ENCODE measurements at places on chromosomes 6 and 20.

DNA sequence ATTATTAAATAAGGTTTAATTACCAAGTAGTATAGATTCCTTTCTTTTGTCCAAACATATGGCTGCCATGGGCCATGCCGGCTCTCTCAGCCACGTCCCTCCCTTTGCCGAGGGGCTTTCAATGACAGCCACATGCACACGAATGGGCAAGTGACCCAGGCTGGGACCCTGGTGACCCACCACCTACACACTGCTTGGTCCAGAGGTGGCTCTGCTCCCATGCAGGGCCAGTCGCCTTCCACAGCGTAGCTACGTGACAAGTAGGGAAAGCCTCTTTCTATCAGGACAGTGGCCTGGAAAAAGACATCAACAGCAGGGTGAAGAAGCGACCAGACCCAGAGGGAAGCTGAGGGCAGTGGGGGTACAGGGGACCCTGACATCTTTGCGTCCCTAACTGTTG lies 152.8 kb upstream of the CST7 start:
- H3K4me3 ChIP-seq, result no peak overlapping the region
- no peak for DNase-seq
- no peak overlapping the region for H3K27ac ChIP-seq
- H3K4me1 ChIP-seq, result no peaks in the 10 kb centered on the region
- no peaks in the 10 kb centered on the region for H3K36me3 ChIP-seq

GRCh38 chr6:16399158-16399557 lies 160.8 kb downstream of the GMPR start:
- H3K4me3 ChIP-seq, result no peak overlapping the region
- DNase-seq, result no peak
- H3K4me1 ChIP-seq, result no peaks in the 10 kb centered on the region

DNA sequence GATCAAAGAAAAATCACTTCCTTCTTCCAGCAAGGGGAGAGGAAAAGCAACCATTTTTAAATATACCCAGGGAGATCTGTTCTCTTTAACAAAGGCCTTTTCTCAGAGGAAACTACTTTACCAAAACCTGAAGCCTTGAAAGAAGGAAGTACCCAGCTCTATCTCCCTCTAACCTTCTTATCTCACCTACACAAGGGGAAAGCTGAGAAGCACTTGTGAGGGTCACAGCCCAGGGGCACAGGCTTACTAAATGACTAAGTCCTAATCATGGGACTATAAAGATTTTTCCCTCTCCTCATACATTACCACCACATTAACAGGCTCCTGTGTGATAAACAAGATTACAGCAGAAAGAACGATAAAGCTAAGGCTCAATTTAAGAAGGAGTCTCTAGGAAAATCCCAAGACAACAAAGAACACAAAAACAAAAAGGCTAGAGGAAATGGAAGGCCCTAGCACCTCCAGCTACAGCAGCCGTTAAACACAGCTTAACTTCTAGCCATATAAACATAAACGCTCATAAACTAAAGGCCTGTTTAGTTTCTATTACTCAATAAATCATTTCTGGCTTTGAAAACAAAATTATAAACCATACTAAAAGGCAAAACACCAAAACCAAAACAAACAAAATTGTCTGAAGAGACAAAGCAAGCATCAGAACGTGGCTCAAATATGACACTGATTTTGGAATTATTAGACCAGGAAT lies 284.9 kb upstream of the ECI2 start:
- no peak for DNase-seq
- H3K27me3 ChIP-seq, result no peaks in the 10 kb centered on the region
- H3K36me3 ChIP-seq, result peaks cover 18% of the 10 kb centered on the region
- no peaks in the 10 kb centered on the region for H3K4me1 ChIP-seq
- no peak overlapping the region for H3K27ac ChIP-seq
- no peak overlapping the region for H3K4me3 ChIP-seq

DNA sequence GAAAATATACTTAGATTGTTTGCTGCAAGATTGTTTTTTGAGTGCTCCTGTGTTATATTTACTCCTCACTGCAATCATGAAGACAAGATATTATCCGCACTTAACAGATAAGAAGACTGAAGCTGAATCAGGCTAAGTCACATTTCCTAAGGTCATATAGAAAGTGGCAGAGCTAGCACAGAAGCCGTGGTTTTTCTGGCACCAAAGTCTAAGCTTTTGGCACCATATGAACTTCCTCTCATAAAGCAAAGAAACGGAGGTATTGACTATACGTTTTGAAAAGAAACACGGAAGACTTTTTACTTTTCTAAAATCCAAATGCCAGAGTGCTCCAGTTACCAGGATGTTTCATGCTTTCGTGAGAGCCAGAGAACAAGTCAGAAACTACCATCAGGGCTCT lies 9.3 kb upstream of the DTD1 start:
- H3K4me3 ChIP-seq, result no peak overlapping the region
- no peak for DNase-seq
- no peaks in the 10 kb centered on the region for H3K36me3 ChIP-seq
- no peaks in the 10 kb centered on the region for H3K4me1 ChIP-seq
- H3K27me3 ChIP-seq, result no peaks in the 10 kb centered on the region

DNA sequence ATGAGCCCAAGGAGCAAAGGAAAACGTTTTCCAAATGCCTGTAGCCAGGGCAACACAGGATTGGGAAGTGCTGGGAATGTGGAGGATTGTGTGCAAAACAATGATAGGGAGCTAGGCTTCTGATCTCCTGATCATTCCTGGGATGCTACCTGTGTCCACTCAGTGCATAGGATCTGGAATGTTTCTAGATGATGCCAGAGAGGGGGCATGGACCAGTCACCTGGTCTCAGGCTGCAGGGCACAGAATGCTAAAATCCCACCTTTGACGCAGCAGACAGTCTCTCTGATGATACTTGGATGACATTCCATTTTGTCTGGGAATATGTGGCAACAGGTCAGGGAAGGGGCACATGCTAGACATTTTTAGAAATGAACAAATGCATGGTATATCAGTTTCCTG lies 128.9 kb downstream of the CLIC5 start:
- H3K4me3 ChIP-seq, result no peak overlapping the region
- H3K27ac ChIP-seq, result no peak overlapping the region
- peaks cover 8% of the 10 kb centered on the region for H3K4me1 ChIP-seq
- DNase-seq, result no peak
- H3K36me3 ChIP-seq, result no peaks in the 10 kb centered on the region
- no peaks in the 10 kb centered on the region for H3K27me3 ChIP-seq

- no peaks in the 10 kb centered on the region for H3K36me3 ChIP-seq
- DNase-seq, result peak; percentile 31
- peaks cover 35% of the 10 kb centered on the region for H3K4me1 ChIP-seq
- peaks cover 31% of the 10 kb centered on the region for H3K27me3 ChIP-seq
- no peak overlapping the region for H3K27ac ChIP-seq
- peak overlapping the region; percentile 85 for H3K4me3 ChIP-seq
Measured at GRCh38 chr6:166169549-166170421, 2.1 kb upstream of the TBXT start.

DNA sequence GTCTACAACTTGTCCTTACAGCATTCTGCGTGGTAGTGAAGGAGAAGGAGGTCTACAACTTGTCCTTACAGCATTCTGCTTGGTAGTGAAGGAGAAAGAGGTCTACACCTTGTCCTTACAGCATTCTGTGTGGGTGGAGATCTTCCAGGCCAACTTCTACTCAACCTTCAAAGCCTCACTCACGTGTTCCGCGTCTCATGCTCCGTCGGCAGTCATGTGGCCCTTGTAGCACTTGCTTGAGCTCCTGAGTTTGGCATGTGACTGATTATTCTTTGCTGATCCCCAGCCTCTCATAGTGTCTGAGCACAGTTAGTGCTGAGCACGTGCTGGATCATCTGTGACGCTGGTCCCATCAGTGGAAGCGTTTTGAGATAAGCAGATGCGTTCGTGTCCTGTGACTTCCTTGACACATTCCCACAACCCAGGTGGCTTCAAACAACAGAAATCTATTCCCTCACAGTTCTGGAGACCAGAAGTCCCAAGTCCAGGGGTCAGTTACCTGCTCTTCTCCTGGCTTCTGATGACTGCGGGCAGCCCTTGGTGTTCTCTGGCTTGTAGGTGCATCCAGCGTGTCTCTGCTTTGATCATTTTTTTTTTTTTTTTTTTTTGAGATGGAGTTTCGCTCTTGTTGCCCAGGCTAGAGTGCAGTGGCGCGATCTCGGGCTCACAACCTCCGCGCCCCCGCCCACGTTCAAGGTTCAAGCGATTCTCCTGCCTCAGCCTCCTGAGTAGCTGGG lies 2.6 kb downstream of the SS18L1 start:
- H3K4me1 ChIP-seq, result peaks cover 47% of the 10 kb centered on the region
- no peak overlapping the region for H3K27ac ChIP-seq
- H3K36me3 ChIP-seq, result peaks cover 11% of the 10 kb centered on the region
- H3K4me3 ChIP-seq, result peak overlapping the region; percentile 81

- DNase-seq, result no peak
- H3K27me3 ChIP-seq, result no peaks in the 10 kb centered on the region
- H3K4me1 ChIP-seq, result peaks cover 38% of the 10 kb centered on the region
- no peak overlapping the region for H3K27ac ChIP-seq
Measured at GRCh38 chr6:6711832-6712448, 123.4 kb downstream of the LY86 start.

- H3K36me3 ChIP-seq, result no peaks in the 10 kb centered on the region
- H3K4me1 ChIP-seq, result no peaks in the 10 kb centered on the region
- DNase-seq, result no peak
- peaks cover 30% of the 10 kb centered on the region for H3K27me3 ChIP-seq
Measured at GRCh38 chr6:88985901-88986300, 22.5 kb upstream of the RNGTT start.

- H3K27ac ChIP-seq, result no peak overlapping the region
- H3K4me1 ChIP-seq, result peaks cover 10% of the 10 kb centered on the region
- H3K36me3 ChIP-seq, result peaks cover 24% of the 10 kb centered on the region
- no peak overlapping the region for H3K4me3 ChIP-seq
- H3K27me3 ChIP-seq, result no peaks in the 10 kb centered on the region
Measured at GRCh38 chr20:20638878-20639277, 73.6 kb downstream of the RALGAPA2 start.

DNA sequence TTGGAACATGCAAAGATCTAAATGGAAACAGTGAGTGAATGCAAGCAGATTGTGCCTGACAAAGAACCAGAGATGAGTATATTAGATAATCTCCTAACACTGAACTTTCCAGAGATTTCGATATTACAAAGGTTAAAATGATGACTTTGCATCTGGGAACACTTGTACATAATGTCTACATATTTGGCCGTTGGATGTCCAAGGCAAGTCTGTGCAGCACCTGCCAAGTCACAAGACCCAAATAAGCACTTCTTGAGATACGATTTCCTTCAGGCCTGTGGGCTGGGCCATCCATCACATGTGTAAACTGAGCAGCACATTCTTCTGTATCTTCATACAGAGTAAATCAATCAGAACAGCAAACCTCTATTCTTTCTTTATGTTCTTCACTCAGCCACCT lies 32.5 kb upstream of the SMLR1 start:
- H3K4me1 ChIP-seq, result peaks cover 32% of the 10 kb centered on the region
- no peaks in the 10 kb centered on the region for H3K36me3 ChIP-seq
- H3K4me3 ChIP-seq, result no peak overlapping the region
- no peaks in the 10 kb centered on the region for H3K27me3 ChIP-seq
- no peak overlapping the region for H3K27ac ChIP-seq

DNA sequence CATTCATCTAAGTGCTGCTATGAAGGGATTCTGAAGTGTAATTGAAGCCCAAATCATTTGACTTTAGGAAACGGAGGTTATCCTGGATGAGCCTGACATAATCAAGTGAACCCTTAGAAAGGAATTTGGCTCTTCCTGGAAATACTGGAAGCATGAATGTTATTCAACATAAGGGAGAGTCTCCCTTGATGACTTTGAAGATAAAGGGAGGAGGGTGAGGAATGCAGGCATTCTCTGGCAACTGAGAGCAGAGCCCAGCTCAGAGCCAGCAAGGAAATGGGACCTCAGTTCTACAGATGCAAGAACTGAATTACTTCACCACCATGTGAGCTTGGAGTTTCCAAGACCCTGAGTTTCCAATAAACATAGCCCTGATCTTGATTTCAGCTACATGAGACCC lies 168.2 kb downstream of the DLL1 start:
- peaks cover 27% of the 10 kb centered on the region for H3K36me3 ChIP-seq
- no peak overlapping the region for H3K27ac ChIP-seq
- H3K27me3 ChIP-seq, result no peaks in the 10 kb centered on the region
- peaks cover 8% of the 10 kb centered on the region for H3K4me1 ChIP-seq

- no peak overlapping the region for H3K4me3 ChIP-seq
- H3K27me3 ChIP-seq, result no peaks in the 10 kb centered on the region
- H3K27ac ChIP-seq, result no peak overlapping the region
- H3K36me3 ChIP-seq, result no peaks in the 10 kb centered on the region
- no peak for DNase-seq
Measured at GRCh38 chr6:130000526-130001421, 17.6 kb upstream of the L3MBTL3 start.

DNA sequence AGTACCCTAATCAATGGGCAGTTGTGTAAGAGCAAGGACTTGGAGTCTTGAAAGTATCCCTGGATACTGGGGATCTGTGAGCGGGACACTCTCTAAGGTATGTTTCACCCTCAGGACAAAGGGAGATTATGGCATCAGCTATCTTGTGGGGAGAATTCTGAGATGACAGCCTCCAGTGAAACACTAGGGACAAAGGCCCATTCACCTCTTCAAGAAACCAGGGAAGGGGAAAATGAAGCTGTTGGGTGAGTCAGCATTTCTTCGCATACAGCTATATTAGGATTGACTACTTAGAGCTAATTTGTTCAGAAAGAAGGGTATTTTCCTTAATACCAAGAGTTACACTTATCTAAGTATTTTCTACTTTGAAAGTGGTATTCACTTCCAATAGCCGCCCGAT lies 35.9 kb downstream of the OPN5 start:
- no peak for DNase-seq
- H3K27me3 ChIP-seq, result no peaks in the 10 kb centered on the region
- H3K4me1 ChIP-seq, result peaks cover 3% of the 10 kb centered on the region
- H3K27ac ChIP-seq, result no peak overlapping the region

DNA sequence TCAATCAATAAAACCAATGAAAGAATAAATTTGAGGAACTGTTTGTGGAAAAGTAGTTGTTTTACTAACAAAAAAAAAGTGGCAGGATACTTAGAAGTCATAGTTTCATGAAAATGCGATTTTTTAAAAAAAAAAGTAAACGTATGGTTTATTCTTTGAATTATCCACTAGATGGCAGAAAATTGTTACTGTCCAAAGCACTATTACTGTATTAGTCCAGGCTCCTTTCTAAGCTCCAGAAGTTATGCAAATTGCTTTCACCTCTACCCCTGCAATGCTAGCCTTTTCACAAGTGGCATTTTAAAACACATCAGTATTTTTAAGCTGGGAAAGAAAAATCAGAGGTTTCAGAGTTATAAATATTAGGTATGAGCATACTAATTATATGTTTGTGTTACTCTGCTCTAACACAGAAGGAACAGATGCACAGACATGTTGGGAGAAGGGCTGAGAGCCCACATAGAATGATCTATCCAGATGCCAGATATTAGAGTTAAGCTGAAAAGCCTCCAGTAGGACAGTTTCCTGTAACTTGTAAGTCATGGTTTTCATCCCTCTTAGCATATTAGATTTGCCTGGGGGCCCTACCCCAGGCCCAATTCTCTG lies 63.9 kb downstream of the FHL5 start:
- no peak overlapping the region for H3K4me3 ChIP-seq
- H3K36me3 ChIP-seq, result no peaks in the 10 kb centered on the region
- no peaks in the 10 kb centered on the region for H3K4me1 ChIP-seq
- no peak overlapping the region for H3K27ac ChIP-seq
- no peak for DNase-seq

- no peaks in the 10 kb centered on the region for H3K4me1 ChIP-seq
- DNase-seq, result no peak
- H3K27ac ChIP-seq, result no peak overlapping the region
Measured at GRCh38 chr20:14700639-14700960, 363.2 kb upstream of the FLRT3 start.

- no peak overlapping the region for H3K4me3 ChIP-seq
- H3K27me3 ChIP-seq, result no peaks in the 10 kb centered on the region
- H3K4me1 ChIP-seq, result peaks cover 88% of the 10 kb centered on the region
- H3K27ac ChIP-seq, result peak overlapping the region; percentile 50
- no peak for DNase-seq
- peaks cover 8% of the 10 kb centered on the region for H3K36me3 ChIP-seq
Measured at GRCh38 chr6:15326067-15326614, 80.3 kb downstream of the JARID2 start.
